Neural progenitor cell (in vitro differentiated cells): ENCODE measurements at places on chromosomes 11 and 22. TPM values are rescaled to one million over a fixed set of nuclear protein-coding genes. Genes with fewer than 3 reads are reported as not detected.

DNA sequence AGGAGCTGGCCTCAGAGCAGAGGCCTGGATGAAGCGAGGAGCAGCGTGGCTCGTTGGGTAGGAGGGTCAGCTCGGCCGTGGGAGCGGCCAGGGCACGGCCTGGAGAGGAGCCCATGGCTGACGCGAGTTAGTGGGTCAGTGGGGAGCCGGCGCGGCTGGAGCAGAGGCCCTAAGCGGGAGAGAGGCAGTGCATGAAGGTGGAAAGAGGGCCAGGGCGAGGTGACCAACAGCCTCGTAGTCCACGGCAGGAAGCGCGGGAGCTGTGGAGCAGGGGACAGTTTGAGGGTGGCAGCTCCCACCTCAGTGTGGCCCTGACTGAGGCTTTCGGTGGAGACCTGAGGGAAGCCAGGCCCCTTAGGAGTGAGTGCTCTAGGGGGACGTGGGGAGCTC lies 24.1 kb downstream of the DCPS start:
- no peak for DNase-seq

DNA sequence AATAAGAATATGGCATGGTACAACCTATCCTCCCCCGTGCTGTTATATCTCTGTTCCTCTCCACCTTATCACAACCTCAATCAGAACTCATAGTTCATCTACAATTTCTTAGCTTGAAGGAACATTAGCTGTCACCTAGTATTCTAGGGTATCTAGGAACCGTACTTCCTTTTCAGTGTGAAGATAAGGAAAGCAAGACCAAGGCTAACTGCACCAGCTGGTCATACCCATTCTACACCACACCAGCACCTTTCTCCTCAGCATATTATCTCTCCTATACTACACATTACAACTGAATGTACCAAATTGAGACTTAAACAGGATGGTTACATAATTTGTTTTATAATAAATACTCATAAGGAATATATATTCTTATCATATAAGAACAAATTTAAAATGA lies 73.1 kb downstream of the ARHGAP32 start:
- no peak for DNase-seq

GRCh38 chr11:78205256-78205655 lies 16.5 kb downstream of the USP35 start:
- no peak for DNase-seq

GRCh38 chr11:7889985-7890384 lies 41.1 kb downstream of the OR10A6 start:
- no peak for DNase-seq

- no peak for DNase-seq
Measured at GRCh38 chr11:92894197-92894596, 75.3 kb upstream of the MTNR1B start.

DNA sequence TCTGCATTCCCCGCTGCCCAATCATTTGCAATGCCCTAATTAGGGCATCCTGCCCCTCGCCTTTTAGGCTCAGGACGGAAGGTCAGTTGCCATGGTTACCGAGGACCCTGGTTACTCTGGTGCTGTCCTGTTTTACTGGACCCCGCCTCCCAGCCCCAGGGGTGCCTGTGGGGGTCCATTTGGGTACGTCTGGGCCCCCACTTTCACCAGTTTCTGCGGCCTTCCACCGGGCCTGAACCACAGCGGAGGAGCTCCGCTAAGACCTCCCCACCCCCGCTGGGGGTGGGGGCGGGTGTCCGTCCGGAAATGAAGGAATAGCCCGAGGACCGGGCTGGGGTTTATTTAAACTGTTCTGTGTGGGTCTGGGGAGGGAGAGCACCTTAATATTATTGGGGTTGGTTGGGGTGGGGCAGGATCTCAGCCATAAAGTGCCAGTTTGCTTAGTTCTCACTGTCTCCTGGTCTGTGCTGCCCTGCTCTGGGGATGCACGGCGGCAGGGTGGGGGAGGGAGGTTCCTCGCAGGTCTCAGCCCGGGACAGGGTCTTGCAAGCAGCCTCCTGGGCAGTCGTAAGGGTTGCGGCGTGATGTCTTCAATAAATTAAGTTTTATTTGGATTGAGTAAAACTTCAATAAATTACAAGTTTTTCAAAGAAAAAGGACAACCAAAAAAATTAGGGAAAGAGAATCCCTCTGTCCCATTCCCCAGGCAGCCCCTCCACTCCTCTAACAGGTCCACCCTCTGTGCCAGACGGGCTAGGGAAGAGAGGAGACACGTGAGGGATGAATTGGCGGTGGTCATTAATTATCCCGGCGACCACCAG lies 5.3 kb downstream of the PHOX2A start:
- DNase-seq = no peak

DNA sequence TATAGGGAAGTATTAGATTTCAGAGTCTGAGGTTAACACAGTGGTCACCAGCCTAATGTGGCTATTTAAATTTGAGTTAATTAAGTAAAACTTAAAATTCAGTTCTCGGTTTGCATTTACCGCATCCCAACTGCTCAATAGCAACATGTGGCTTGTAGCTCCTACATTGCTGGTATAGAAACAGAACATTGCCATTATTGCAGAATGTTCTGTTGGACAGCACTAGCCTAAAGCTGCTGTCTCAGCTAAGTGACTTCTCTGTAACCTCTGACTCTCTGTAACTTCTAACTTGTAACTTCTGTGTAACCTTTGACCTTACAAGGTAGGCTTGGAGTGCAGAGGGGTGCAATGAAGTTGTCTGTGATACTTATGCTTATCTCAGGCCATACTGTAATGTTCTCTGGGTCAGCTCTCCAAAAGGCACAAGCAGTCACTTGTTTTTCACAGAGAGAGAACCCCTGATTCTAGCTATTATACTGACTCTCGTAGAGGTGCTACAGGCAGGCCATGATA lies 78.7 kb downstream of the ZNRF3 start:
- no peak for DNase-seq

- no peak for DNase-seq
Measured at GRCh38 chr11:130553306-130553705, 104.9 kb downstream of the ADAMTS15 start.

DNA sequence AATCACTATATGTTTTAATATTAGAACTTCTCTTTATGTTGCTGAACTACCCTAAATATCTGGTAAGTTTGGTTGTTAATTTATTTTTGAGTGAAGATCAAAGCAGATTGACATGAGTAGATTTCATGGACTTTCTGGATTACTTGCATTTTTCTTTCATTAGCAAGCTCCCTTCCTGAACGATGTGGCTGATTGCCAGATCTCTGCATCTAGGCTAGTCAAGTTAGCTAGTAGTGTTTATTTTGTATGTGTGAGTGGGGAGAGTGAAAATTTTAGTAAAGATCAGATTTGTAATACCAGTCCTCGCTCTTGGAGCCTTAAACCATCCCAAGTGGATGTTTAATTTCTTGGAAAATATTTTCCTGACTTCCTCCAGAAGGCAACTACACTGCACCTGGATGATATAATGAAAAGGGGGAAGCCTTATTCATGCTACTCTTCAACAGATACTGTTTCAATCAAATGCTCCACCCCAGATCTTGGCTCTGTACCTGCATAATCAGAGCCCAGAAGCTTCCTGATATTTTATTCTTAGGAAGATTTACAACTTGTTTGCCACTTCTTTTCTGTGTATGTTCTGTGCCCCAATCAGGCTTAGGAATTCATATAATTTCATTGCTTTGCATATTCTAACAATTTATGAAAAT lies 143.2 kb upstream of the GRIA4 start:
- DNase-seq = no peak

- peak; percentile 80 for DNase-seq
Measured at GRCh38 chr11:4072668-4073285, 21.8 kb upstream of the RRM1 start.

GRCh38 chr11:65643971-65644370 lies 6.1 kb downstream of the SIPA1 start:
- no peak for DNase-seq

GRCh38 chr11:26014456-26015115 lies 317.3 kb upstream of the ANO3 start:
- DNase-seq = no peak

DNA sequence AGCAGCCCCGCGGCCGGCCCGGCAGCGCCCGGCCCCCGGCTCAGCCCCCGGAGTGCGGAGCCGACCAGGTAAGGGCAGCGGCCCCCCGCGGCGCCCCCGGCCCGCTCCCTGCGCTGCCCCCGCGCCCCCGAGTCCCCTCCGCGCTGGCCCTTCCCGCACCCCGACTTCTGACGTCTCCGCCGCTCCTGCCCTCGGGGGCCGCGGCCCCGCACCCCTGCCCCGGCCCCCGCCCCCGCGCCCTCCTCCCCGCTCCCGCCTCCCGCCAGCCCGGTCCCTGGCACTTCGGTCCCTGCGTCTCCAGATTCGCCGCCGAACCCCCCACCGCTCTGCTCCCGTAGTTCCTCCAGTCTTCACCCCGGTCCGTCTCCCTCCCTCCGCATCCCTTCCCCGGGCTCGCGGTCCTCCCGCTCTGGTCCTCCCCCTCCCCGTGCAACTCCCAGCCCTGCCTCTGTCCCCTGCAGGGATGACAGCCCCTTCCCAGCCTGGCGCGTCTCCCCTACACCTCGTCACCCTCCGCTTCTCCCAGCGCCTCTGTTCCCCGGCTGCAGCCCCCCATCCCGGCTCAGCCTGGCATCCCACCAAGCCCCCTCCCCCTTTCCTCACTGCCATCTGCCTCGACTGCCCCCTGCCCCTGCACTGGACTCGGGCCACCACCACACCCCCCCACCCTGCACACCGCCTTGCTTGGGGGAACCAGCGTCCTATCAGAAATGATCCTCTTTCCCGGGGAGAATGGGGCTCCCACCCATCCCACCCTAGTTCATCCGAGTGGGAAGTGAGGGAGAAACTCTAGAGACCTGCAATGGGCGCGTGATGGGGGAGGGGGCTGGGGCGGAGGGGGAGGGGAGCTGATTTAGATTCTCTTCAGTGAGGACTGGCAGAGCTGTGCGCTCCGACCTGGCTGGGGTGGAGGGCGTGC lies 531 bp downstream of the GRIK4 start:
- peak; percentile 27 for DNase-seq

- no peak for DNase-seq
Measured at GRCh38 chr22:50545522-50546325, at the start of gene KLHDC7B. TSS of gene KLHDC7B (plus strand) at chr22:50545899. CDS start at chr22:50546244, 345 bp downstream.

DNA sequence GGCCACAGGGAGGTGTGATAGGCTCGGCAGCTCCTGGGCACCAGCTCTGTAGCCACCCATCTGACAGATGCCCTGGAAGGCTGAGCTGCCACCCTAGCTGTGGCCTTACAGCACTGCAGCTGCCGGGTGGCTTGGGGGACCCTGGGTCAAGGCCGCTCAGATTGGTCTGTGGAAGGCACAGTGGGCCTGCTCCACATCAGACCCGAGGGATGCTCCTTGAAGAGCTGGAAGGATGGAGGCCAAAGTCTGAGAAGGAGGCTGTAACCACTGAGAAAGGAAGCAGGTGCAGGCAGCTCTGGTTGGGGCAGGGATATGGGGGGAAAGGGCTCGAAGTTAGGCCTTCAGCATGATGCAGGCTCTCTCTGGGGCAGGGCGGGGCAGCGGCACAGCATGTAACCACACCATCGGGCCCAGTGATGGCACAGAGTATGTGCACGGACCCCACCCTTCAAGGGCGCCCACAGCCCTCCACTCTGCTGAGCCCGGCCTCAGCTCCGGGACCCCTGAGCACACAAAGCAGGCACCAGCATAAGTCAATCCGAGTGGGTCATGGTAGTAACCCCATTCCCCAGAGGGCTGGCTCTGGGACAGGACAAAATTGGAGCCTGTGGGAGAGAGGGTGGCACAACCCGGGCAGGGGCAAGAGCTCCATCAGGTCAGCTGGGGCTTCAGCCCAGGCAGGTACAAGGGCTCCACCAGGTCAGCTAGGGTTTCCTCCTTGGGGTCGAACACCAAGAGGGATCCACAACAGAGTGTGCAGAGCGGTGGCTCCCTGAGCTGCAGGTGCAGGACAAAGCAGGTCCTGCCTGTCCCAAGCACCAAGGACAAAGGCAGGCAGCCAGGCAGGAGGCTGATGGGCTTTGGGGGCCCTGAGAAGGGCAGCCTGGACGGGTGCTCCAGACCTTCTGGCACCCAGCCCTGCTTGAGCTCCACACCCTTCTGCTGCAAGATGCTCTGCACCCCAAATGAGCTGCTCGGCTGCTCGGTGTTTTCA lies 1511.1 kb downstream of the BRD1 start:
- DNase-seq = no peak

GRCh38 chr11:32033491-32033890 lies 57.4 kb upstream of the RCN1 start:
- DNase-seq = no peak

DNA sequence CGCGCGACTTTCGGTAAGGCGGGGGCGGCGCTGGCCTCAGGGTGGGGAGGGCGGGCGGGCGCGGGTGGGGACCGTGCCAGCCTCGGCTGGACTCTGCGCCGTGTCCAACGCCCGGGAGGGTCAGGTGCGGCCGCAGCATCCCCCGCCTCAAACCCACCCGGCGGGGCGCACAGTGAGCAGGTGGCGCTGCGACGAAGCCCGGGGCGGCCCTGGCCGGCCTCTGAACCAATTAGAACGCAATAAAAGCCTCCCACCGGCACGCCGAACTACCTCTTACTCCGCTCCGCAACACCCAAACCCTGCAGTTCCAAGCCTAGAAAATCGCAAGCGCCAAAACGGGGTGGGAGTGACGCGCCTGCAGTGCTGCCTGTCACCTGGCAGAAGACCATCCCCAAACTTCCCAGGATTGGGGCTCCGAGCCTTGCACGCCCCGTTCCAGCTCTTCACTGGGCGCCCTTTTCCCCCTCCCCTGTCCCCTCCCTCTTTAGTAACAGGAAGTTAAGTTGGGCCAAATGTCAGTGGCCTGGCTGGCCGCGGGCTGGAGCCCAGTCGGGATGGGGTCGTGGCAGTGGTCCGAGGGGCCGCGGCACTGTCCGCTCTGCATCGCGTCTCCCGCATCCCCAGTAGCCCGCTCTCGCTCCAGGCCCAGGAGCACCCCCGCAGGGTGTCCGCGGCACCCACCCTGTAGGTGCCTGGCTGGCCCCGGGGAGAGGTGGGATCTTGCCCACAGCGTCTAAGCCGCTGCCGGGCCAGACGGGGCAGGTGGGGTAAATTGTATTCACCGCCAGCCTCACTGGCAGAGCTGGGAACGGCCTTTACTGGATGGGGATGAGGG lies 541 bp downstream of the MICAL2 start:
- peak; percentile 63 for DNase-seq

DNA sequence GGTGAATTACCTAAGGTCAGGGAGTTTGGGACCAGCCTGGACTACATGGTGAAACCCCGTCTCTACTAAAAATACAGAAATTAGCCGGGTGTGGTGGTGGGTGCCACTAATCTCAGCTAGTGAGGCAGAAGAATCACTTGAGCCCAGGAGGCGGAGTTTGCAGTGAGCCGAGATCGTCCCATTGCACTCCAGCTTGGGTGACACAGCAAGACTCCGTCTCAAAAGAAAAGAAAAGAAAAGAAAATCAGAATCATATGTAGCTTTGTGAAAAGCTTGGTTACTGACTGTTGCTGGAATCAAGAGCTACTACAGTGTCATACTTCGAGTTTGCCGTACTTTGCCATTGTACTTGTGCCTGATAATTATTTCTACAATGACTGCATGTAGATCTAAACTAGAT lies 4.2 kb upstream of the TMEM135 start:
- DNase-seq = no peak

GRCh38 chr11:103035791-103036434 lies 56.0 kb downstream of the DCUN1D5 start:
- DNase-seq = peak; percentile 56

OR52E8 gene
- total RNA-seq = 0.46 TPM in 1 of 2 replicates, not detected in the other

IGSF22 gene
- total RNA-seq = 0.41 TPM in 1 of 2 replicates, not detected in the other

MS4A1 gene
- not detected in 2 replicates for total RNA-seq

RPS19BP1 gene
- total RNA-seq = 27.7 and 68.3 TPM in 2 replicates

MUC5AC gene
- not detected in 2 replicates for total RNA-seq

KCNK4 gene
- 0.19 TPM in 1 of 2 replicates, not detected in the other for total RNA-seq

SERGEF gene
- 35.1 and 36.5 TPM in 2 replicates for total RNA-seq
